ENCODE measurements at places on chromosomes 6 and 20.

GRCh38 chr20:63962426-63963347, 6.5 kb upstream of the UCKL1 start:
- DNase-seq = no peak

GRCh38 chr20:31602779-31603441, 2.2 kb upstream of the ID1 start:
- DNase-seq = peak; percentile 40

DNA sequence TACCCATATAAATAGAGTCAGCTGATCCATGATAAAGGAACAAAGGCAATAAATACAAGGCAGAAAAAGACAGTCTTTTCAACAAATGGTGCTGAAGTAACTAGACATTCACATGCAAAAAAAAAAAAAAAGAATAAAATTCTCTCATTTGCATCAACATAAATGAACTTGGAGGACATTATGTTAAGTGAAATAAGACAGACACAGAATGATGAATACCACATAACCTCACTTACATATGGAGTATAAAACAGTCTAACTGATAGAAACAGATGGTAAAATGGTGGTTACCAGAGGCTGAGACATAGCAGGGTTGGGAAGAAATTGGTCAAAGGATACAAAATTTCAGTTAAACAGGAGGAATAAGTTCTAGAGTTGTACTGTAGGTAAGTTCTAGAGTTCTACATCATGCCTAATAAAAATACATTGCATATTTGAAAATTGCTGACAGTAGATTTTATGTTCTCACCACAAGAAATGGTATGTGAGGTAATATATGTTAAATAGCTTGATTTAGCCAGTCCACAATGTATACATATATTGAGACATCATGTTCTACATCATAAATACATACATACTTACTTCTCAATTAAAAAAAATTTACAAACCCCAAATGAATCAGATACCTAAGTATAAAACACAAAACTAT, 8.3 kb downstream of the ZNF322 start:
- no peak for DNase-seq

DNA sequence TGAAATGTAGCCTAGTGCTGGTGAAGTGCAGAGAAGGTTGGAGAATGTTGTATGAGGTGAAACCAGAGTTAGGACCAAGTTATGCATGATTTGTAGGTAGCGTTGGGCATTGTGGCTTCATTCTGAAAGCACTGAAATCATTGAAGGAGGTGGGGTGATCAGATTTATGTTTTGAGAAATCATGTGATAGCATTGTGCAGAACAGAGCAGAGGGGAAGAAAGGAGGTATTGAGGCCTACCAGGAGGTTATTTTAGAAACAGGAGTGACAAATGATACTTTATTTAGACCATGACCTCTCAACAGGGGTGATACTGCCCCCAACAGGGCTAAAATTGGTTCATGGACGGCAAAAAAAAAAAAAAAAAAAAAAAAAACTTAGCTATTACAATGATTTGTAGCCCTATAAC, 15.6 kb upstream of the HMGN3 start:
- no peak for DNase-seq

DNA sequence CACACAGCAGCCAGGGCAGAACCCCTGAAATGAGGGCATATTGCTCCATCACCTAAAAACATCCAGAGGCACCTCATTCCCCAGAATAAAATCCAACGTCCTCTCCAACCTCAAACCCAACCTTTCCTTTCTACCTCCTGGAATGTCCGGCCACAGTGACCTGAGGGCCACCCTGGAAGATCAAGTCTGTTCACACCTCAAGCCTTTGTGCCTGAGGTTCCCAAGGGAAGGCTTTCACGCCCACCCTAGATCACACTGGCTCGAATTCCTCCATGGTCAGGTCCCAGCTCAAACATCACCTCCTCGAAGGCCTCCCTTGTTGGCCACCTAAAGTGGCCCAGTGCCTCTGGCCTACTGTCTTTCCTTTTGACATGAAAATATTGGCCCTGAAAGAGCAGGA, 88.9 kb downstream of the ZMYND8 start:
- DNase-seq = no peak

DNA sequence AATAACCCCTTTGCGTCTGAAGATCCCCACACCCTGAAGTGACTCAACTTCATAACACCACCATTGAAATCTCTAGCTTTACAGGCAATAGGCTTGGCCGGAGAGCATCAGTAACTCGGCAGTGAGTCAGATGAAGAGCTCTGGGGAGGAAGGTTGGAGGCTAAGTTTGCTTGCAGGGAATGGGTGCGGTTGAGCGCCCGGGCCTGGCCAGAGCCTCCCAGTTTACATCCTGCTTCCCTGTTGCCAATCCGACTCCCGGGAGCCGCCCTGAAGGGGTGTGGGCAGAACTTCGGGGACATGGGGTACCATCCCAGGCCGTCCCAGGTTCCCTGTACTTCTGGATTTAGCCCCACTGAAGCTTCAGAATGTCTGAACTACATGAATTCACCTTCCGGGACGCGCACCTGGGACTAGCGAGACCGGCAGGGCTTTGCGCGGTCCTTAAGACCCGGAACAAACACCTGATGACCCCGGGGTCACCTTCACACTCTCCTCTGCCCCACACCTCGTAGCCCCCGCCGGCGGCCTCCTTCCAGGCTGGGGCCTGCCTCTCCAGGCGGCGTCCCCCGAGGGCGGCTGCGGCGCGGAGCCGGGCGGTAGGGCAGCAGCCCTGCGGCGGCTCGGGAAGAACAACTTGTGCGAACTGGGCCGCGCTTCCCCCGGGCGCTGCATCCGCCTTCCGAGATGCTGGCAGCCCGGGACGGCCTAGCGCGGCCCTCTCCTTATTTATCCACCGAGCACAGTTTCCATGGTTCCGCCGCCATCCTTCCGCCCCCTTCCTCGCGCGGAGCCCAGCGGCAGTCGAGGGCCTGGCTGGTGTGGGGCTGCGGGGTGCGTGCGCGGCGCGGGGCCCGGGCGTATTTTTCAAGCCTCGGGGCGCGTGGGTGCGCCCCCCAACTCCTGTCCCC, 56.6 kb upstream of the RREB1 start:
- no peak for DNase-seq

GRCh38 chr6:89295981-89296380, 19.1 kb downstream of the GABRR2 start:
- no peak for DNase-seq

- no peak for DNase-seq
These were observed 122.3 kb downstream of the RPS12 start for GRCh38 chr6:132936646-132937045.

- no peak for DNase-seq
These were observed 188.0 kb upstream of the TAB2 start for GRCh38 chr6:149129371-149130077.

GRCh38 chr6:39088331-39088730, 26.7 kb downstream of the SAYSD1 start:
- DNase-seq = no peak

DNA sequence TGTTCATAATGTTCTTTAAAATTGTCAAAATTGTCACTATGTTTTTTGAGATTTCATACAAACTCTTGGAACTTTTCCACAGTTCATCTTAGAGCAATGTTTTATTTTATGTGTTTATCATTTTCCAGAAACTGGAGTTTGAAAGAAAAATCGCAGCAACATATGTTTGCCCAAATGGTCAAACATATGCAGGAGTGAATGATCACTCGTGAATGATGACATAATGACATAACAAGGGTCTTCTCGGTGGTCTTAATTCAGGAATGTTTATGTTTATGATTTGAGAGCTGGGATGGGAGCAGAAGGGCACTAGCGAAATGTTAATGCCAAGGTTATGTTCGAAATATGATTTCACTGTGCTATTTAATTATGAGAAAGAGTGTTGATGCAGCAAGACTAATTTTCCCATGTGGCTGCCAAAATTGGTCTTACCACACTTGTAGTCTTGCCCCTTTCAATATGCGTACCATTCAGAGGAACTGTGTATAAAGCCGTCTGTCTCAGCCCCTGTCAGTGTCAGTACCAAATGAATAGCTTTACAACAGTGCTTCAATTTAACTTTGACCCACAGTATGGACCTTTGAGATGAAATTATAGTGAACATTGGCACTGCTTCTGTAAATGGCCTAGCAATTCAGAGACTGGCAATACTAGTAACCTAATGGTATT, 152.3 kb downstream of the CARMIL1 start:
- no peak for DNase-seq

- no peak for DNase-seq
These were observed 41.6 kb downstream of the C6orf15 start for GRCh38 chr6:31070711-31071197.

- DNase-seq = no peak
These were observed 89.7 kb downstream of the SERAC1 start for GRCh38 chr6:158078320-158078719.

- DNase-seq = no peak
These were observed 228.6 kb upstream of the PMEPA1 start for GRCh38 chr20:57938158-57939108.

DNA sequence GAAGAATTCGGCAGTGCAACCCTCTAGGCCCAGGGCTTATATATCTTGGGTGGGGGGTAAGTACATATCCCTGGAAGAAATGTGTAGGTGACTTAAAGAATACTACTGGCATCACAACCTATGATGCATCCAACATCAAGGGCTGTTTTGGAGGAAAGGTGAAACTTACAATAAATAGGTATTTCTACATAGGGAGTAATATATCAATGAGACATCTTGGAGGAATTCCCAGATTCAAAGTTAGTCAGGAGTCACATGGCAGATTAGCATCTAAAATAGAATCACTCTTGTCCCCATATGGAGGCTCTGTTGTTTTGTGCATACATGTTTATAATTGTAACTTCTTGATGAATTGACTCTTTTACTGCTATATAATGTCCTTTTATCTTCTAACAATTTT, 375.5 kb downstream of the PAX1 start:
- DNase-seq = no peak

DNA sequence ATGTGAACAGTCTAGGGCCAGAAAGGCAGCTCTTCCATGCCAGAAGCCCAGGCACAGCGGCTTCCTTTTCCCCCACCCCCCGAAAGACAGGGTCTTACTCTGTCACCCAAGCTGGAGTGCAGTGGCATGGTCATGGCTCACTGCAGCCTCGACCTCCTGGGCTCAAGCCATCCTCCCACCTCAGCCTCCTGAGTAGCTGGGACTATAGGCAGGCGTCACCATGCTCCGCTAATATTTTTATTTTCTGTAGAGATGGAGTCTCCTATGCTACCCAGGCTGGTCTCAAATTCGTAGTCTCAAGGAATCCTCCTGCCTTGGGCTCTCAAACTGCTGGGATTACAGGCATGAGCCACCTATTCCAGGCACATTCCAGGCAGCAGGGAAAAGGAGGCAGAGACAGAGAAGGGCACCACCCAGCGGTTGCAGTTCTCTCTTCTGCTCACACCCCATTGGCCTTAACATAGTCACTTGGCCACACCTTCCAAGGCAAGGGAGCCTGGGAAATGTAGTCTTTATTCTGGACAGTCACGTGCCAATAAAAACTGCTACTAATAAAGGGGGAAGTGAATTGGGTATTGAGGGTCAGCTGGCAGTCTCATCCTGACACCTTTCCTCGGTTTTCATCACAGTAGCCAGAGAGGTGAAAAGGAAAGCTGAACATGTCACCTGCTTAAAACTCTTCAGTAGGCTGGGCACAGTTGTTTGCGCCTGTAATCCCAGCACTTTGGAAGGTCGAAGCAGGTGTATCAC, 205.9 kb downstream of the ZMYND8 start:
- no peak for DNase-seq

DNA sequence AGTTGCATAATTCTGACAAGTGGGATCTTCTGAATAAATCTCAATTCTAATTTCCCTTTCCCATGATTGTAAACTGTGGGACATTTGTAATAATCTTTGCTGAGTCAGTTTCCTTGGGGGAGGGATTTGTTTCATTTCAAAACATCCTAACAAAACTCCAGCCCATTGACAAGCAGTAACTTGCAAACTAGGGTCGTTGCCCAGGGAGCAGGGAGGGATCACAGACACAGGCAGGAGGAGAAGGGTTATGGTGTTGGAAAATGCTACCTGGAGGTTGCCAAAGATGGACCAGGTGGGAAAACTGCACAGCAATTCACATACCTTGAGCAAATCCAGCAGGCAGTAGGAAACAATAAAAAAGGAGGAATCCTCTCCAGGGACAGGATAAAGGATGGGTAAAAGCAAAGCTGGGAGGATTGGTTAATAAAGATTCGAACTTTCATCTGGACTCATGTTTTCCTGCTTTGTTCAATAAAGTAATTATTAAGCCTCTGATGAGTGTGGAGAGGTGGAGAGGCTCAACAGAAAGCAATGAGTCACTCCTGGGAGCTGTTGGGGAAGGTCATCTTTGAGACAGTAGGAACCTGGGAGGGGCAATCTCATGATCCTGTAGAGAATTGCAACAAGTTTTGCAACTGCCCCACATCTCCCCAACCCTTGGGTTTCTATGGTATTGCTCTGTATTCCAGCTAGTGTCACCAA, 87.3 kb upstream of the AKIRIN2 start:
- no peak for DNase-seq

DNA sequence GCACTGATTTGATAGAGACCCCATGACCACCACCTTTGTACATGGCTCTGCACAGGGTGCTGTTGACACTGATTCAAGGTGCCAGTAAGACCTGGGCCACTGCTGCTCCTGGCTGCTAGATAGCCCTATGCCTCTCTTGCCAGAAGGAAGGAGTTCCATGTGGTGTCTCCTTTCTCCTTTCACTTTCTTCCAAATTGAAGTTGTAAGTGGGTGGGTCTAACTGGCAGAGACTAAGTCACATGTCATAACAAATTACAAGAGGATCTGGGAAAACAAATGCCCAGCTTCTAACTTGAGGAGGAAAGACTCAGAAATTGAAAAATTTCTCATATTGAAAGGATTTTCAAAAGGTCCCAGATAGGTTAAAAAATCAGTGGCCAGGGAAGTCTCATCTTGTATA, 116.8 kb downstream of the TFAP2B start:
- DNase-seq = no peak

- no peak for DNase-seq
These were observed 267.0 kb downstream of the DLL1 start for GRCh38 chr6:170023620-170024521.

GRCh38 chr20:3228750-3229032, 10.3 kb downstream of the SLC4A11 start:
- DNase-seq = no peak
